Esophagus squamous epithelium (tissue), 5 donors: ENCODE measurements at places on chromosomes 3 and 15.

DNA sequence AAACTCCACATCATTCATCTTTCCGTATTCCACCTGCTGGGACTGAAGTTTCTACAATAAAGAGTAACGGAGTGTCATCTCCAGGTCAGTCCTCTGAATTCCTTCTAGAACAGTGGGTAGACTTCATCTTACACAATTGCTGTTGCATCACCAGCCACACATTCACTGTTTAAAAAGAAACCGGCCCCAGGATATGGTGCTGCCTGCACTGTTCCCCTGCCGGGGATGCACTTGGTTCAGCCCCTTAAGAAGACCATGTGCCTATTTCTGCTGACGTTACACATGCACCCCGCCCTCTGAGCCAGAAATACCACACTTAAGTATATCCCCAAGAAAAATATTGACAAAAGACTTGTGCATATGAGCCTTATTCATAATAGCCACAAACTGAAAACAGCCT, 233.4 kb downstream of the FEZF2 start:
- no peak for DNase-seq

- DNase-seq, result no peak
These were observed 72.4 kb downstream of the SENP2 start for GRCh38 chr3:185658504-185658912.

- DNase-seq, result no peak
These were observed 362.0 kb upstream of the IL12A start for GRCh38 chr3:159626598-159626997.

DNA sequence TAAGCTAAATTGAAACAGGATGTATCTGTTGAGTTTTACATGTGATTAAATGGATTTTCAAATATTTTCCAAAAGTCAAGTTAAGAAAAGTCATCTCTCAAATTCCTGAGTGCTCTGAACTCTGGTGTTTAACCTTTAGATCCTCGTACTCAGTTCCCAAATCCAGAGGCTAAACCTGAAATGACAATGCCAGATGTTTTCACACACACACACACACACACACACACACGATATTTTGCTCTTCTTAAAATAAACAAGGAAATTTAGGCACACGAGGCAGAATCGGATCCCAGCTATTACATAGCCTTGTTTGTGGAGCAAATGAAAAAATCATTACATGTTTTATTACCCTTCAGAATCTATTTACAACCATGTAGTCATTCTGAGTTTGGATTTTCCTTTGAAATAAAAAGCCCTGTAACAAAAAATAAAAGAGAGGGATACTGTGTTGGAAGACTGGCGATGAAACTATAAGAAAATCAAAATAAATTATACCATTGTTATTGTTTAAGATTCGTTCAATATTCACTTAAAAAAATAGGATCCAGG, 20.6 kb upstream of the UBE2E1 start:
- no peak for DNase-seq

GRCh38 chr3:143644370-143645089, 203.7 kb downstream of the SLC9A9 start:
- no peak for DNase-seq

DNA sequence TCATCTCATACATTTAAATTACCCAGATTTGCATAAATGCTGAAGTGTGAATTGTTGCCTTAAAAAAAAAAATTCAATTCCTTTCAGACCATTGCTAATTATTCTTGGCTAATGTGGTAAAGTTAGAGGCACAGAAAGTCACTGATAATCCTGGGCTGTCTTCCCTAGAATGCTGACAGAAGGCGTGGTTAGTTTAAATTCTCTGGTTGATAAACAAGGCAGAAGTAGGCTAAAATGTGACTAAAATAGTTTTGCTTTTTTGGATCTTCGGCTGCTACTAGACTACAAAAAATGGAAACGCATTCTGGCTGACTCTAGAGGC, 193.7 kb downstream of the OTOL1 start:
- no peak for DNase-seq

DNA sequence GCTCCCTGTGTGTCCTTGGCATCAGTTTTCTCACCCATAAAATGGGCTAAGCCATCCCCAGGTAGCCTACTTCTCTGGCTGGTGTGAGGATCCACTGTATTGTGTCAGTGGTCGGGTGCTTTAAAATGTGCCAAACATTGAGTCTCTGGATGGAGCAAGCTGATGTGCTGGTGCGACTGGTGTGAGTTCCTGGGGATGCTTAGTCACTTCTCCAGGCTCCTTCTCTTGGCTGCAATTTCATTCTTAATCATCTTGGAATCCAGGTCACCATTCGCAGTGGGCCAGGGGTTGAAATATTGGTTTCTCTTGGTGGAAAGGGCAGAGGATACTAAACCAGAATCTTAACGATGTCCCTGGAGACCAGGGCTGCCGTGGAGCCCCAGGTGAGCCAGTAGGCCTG, 29.3 kb downstream of the SCN5A start:
- DNase-seq, result no peak

- DNase-seq, result no peak
These were observed 28.5 kb upstream of the TSEN2 start for GRCh38 chr3:12455740-12456139.

DNA sequence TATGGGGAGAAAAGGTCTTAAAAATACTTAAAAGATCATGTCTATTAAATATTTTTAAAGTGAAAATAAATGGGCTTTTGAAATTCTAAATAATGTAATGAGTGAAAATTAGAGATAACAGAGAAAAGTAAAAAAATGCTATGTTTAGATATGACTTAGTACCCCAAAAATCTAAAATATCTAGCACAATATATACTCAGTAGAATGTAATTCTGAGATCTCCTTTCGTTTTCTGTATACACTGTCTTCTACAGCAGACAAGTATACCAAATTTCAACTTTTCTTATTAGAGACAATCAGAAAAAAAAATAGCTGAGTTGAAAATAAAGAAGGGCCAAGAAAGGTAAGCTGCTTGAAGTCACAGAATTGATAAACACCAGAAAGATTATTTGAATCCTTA, 140.8 kb downstream of the ADAM10 start:
- DNase-seq, result no peak

- DNase-seq, result no peak
These were observed 45.5 kb downstream of the GREM1 start for GRCh38 chr15:32763295-32763694.

- DNase-seq, result no peak
These were observed 455.6 kb downstream of the TBL1XR1 start for GRCh38 chr3:176741664-176742047.
